Choroid plexus epithelial cell (primary cell): ENCODE measurements at places on chromosomes 3 and 15.

GRCh38 chr15:39211108-39211979 is 369.5 kb upstream of the THBS1 start:
- DNase-seq: no peak

GRCh38 chr15:38670128-38671005 is 105.8 kb upstream of the RASGRP1 start:
- DNase-seq: no peak

- DNase-seq: no peak
Observed at GRCh38 chr3:181290941-181291340, 301.4 kb upstream of the DNAJC19 start.

- peak; percentile 29 for DNase-seq
Observed at GRCh38 chr15:94225616-94226015, 5.7 kb upstream of the MCTP2 start.

- no peak for DNase-seq
Observed at GRCh38 chr3:37224879-37225278, 50.5 kb upstream of the LRRFIP2 start.

DNA sequence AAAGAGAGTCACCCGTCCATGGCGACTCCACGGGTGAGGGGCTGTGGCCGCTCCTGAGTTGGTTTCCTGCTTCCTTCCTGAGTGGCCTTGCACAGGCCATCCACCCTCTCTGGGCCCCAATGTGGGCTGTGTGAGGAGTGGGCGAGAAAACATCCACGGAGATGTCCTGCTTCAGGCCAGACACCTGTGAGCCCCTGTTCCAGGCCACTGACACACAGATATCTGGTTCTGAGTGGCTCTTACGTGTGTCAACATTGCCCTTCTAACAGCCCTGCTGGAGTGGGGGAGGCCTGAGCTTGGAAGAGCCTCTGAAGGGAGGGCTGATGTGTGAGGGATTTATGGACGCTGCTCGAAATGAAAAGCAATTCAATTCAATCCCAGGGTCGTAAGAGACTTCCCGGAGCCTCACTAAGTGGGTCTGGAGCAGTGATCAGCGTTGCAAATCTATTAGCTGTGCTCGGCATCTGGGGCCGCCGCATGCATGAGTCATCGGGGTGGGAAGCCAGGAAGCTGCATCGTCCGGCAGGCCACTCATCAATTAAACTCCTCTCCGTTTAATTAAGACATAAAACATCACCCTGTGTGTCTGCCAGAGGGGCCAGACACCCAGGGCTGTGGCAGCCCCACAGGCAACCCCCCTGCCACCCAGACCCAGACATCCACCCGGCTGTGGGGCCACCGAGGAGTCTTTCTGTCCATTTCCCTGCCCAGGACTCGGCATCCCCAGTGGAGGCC is 20.0 kb upstream of the PRR23E start:
- peak; percentile 45 for DNase-seq

- peak; percentile 98 for DNase-seq
Observed at GRCh38 chr3:158167737-158168557, 58.1 kb downstream of the RSRC1 start.

DNA sequence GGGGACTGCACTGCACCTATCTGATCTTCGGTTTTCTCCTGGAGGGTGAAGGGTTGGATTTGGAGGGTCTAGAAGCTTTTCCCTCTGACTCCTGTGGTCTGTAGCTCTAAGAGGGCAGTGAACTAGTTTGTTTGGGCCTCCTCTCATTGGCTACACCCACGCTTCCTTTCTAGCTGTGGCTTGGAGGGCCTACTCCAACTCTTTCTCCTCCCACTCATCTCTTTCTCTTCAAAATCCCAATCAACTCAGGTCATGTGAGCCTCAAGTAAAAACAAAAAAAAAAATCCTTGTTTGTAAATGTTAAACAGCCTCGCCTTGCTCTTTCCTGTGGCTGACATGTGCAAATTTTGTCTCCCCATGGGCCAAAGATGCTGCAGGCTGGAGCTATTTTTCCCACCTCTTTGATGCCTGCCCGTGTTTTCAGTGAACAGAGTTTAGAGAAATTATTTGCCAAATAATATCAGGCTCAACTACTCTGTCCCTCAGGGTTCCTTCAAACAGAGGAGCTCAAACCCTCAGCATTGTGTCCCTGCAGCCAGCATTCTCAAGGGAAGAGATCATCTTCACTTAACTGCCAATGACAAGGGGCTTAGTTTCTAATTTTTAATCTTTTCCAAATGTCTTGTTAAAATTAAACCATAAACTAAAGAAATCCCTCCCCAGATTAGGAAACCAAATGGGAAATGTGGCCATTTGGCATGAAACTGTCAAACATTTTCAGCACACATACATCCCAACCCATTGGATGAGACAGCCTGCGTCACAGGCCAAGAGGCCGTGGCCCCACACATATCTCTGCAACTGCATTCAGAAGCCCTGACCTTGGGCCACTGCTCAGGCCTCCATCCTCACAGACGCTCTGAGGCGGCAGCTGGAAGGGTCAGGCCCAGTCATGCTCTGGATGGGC is 114.8 kb upstream of the THBS1 start:
- DNase-seq: no peak

DNA sequence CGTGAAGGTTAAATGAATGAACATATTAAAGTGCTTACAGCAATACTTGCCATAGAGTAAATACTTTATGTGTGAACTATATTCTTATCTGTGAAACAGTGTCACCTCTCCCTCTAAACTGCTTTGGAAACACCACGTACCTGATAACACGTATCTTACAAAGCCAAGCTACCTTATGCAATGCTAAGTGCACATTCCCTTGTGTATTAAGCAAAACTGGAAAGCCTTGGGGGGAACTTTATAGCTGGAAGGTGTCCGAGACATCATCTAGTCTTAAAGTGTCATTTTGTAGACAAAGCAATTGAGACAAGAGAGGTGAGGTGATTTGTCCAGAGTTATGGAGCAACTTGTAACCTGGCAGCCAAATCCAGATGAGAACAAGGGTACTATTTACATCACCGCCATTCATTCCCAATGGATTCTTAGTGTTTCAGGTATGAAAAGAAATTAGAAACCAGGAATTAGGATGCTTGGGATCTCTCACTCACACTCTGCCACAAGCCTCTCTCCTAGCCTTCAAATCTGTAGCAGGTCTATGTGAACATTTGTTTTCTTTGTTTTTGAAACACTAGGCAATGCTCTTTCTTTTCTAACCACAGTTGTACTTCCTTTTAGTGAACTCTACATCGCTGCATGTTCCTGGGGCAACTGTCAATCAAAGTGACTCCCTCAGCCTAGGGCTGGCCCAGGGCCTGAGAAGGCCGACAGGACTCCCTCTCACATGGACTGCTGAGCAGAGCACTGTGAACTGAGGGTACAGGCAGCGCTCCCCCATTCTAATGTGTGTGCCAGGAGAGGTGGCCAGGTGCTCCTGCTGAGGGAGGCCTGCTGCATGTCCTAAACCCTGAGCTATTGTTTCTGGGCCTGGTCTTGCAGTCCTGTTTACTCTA is 13.9 kb upstream of the MGLL start:
- DNase-seq: no peak

DNA sequence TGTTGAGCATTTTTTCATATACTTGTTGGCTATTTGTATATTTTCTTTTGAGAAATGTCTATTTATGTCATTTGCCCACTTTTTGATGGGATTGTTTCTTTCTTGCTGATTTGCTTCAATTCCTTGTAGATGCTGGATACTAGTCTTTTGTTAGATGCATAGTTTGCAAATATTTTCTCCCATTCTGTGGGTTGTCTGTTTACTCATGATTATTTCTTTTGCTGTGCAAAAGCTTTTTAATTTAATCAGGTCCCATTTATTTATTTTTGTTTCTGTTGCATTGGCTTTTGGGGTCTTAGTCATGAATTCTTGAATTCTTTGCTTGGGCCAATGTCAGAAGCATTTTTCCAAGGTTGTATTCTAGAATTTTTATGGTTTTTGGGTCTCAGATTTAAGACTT is 251.7 kb downstream of the WNT5A start:
- DNase-seq: no peak

DNA sequence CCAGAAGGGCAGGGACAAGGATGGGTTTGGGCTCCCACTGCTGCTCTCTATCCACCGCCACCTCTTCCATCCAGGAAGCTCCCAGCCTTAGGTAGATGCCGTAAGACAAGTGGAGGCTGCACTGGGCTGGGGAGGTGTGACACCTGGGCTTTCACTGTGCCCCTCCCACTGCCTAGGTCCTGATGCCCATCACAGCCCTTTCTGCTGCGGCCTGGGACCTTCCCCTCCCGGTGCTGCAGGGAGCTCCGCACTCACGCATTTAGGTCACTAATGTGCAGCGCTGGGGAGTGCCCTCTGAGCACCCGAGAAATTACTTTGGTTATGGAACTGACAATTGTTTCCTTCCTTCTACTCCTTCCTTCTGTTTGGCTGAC is 850 bp downstream of the LTF start:
- no peak for DNase-seq

GRCh38 chr3:59994732-59995304 is 945.0 kb upstream of the CFAP20DC start:
- no peak for DNase-seq

GRCh38 chr3:149020839-149021252 is 29.5 kb downstream of the GYG1 start:
- no peak for DNase-seq
